ENCODE measurements at places on chromosomes 11 and 22. TPM values are rescaled to one million over a fixed set of nuclear protein-coding genes. Genes with fewer than 3 reads are reported as not detected.

The APOA5 gene
- total RNA-seq = not detected

The NCF4 gene
- total RNA-seq = not detected

The RFPL1 gene
- not detected for total RNA-seq

The OR2AT4 gene
- not detected for total RNA-seq

The PGA5 gene
- not detected for total RNA-seq

The PSMC3 gene
- total RNA-seq = 233 TPM

The BIRC3 gene
- 2.6 TPM for total RNA-seq

The ATG2A gene
- 16.2 TPM for total RNA-seq

The OR51I1 gene
- total RNA-seq = not detected

The RCOR2 gene
- total RNA-seq = 0.23 TPM

The TREH gene
- not detected for total RNA-seq

The CDON gene
- total RNA-seq = 1.1 TPM

The MYO7A gene
- total RNA-seq = 0.30 TPM

The FOXR1 gene
- total RNA-seq = not detected

The C1QTNF6 gene
- total RNA-seq = 9.9 TPM

The APOA4 gene
- not detected for total RNA-seq

The FAR1 gene
- 39.9 TPM for total RNA-seq

The GAS2 gene
- total RNA-seq = 2.2 TPM

The KCNJ4 gene
- total RNA-seq = not detected

The USH1C gene
- total RNA-seq = not detected

The HBG1 gene
- total RNA-seq = not detected

The VPREB3 gene
- not detected for total RNA-seq

The ZFP91 gene
- 35.2 TPM for total RNA-seq

The PGR gene
- 0.15 TPM for total RNA-seq

The CCDC87 gene
- under 0.01 TPM for total RNA-seq

The OR5A1 gene
- not detected for total RNA-seq

All from hair follicular keratinocyte (primary cell).